ENCODE measurements at places on chromosomes 1 and 21.

DNA sequence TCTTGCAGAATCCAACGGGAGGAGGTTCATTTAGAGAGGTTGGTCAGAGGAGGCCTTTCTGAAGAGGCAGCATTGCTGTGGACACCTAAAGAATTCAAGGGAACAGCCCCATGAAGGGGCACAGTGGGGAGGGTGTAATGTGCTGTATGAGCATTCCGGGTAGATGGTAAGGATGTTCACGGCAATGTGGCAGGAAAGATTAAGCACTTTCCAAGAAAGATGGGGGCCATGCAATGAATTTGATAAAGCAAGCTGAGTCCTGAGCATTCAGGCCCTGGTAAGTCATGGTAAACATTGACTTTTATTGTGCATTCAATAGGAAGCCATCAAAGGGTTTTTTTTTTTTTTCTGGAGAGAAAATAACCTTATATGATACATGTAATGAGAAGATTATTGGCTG, 166.6 kb downstream of the GREM2 start:
- no peak for DNase-seq
- H3K27me3 ChIP-seq = no peaks in the 10 kb centered on the region
- H3K36me3 ChIP-seq = no peaks in the 10 kb centered on the region
- H3K27ac ChIP-seq = no peak overlapping the region
- H3K4me3 ChIP-seq = no peak overlapping the region
- H3K4me1 ChIP-seq = no peaks in the 10 kb centered on the region

- no peaks in the 10 kb centered on the region for H3K4me1 ChIP-seq
- H3K4me3 ChIP-seq = no peak overlapping the region
- H3K27me3 ChIP-seq = no peaks in the 10 kb centered on the region
- no peak for DNase-seq
- no peak overlapping the region for H3K27ac ChIP-seq
These were observed 320.3 kb downstream of the KIF26B start for GRCh38 chr1:245475126-245475525.

DNA sequence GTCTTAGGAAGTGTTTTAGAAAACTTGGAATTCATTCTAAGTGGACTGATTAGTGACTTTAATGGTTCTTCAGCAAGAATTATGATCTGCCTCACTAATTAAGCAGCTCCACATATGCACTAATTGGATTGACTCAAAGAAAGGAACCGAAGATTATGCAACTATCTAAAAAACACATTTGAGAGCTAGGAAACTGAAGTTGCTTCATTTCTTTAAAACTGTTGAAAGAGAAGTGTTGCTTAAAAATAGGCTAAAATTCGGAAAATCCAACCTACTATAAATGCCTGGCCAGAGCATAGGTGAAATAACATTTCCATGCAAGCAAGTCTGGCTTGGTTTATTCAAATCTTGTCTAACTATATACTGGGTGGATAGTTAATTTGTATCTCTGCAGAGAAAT, 502.9 kb upstream of the ZRANB2 start:
- H3K27me3 ChIP-seq = no peaks in the 10 kb centered on the region
- H3K36me3 ChIP-seq = no peaks in the 10 kb centered on the region

GRCh38 chr1:88731475-88732269, 47.6 kb downstream of the PKN2 start:
- H3K4me3 ChIP-seq = no peak overlapping the region
- H3K27me3 ChIP-seq = no peaks in the 10 kb centered on the region
- H3K4me1 ChIP-seq = peaks cover 2% of the 10 kb centered on the region
- DNase-seq = no peak
- H3K27ac ChIP-seq = no peak overlapping the region

- H3K27me3 ChIP-seq = peaks cover 2% of the 10 kb centered on the region
- H3K4me3 ChIP-seq = no peak overlapping the region
- DNase-seq = no peak
- no peak overlapping the region for H3K27ac ChIP-seq
These were observed 306.2 kb downstream of the PTPRU start for GRCh38 chr1:29542548-29542947.

DNA sequence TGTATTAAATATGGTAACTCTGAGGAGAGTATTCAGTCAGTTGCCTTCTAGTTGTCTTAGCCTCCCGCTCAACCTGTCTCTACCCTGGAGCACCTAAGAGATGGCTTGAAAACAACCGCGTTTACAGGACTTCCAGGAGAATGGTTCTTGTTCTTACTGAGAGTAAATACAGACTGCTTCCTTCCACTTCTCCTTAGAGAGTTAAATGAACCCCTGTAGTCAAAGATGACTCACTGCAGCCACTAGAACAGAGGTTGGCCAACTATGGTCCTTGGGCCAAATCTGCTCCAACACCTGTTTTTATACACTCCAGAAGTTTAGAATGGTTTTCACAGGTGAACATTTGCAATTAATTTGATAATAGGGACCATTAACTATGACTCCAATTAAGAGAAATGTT, 60.1 kb upstream of the ASB17 start:
- H3K27me3 ChIP-seq = no peaks in the 10 kb centered on the region
- H3K4me3 ChIP-seq = no peak overlapping the region
- H3K36me3 ChIP-seq = no peaks in the 10 kb centered on the region
- H3K4me1 ChIP-seq = no peaks in the 10 kb centered on the region
- no peak overlapping the region for H3K27ac ChIP-seq
- DNase-seq = no peak

GRCh38 chr1:116878804-116879477, 30.8 kb upstream of the PTGFRN start:
- DNase-seq = no peak
- no peak overlapping the region for H3K27ac ChIP-seq
- peaks cover 46% of the 10 kb centered on the region for H3K4me1 ChIP-seq

- H3K4me1 ChIP-seq = peaks cover 26% of the 10 kb centered on the region
- H3K27ac ChIP-seq = peak within 1 kb of the TSS; percentile 85
- peaks cover 37% of the 10 kb centered on the region for H3K36me3 ChIP-seq
- peak; percentile 83 for DNase-seq
These were observed at the start of gene DNTTIP2 for GRCh38 chr1:93878889-93879586. DNTTIP2 (minus strand) TSS chr1:93879206; CDS start chr1:93879148, 58 bp downstream.

DNA sequence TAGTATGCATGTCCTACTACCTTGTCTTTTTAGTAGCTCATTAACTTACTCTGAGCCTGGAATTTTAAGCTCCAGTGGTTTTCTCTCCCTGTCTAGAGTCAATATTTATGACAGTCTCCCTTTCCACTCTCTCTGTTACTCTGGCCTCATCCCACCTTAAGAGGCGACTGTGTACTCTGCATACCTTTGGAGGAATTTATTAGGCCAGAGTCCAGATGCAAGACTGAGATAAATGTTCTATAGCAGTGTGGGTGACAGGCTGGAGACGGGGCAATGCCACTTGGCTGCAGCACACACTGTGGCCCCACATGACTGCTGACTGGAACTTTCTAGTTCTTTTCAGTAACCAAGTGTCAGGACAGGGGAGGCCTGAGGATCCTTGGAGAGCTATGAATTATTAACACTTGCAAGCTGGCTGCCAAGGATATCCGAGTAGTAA, 4.1 kb upstream of the PDZK1 start:
- H3K4me3 ChIP-seq = no peak overlapping the region
- H3K27me3 ChIP-seq = no peaks in the 10 kb centered on the region
- no peak overlapping the region for H3K27ac ChIP-seq
- no peak for DNase-seq

DNA sequence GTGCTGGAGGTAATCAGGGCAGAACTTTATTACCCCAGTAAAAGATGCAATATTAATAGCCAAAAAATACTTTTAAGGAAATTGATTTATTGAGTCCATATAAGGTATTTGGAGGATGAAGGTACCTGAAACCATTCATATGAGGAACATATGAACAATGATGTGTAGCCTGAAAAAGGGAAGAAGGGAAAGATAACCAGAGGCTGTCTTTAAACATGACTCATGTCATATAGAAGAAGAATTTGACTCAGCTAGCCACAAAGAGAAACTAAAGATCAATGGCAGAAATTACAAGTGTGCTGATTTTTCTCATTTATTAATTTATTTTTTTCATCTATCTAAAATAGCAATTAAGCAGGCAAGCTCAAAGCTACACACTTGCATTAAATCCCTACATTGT, 136.2 kb upstream of the DUSP10 start:
- H3K27me3 ChIP-seq = no peaks in the 10 kb centered on the region
- H3K4me1 ChIP-seq = no peaks in the 10 kb centered on the region
- H3K4me3 ChIP-seq = no peak overlapping the region
- H3K27ac ChIP-seq = no peak overlapping the region

DNA sequence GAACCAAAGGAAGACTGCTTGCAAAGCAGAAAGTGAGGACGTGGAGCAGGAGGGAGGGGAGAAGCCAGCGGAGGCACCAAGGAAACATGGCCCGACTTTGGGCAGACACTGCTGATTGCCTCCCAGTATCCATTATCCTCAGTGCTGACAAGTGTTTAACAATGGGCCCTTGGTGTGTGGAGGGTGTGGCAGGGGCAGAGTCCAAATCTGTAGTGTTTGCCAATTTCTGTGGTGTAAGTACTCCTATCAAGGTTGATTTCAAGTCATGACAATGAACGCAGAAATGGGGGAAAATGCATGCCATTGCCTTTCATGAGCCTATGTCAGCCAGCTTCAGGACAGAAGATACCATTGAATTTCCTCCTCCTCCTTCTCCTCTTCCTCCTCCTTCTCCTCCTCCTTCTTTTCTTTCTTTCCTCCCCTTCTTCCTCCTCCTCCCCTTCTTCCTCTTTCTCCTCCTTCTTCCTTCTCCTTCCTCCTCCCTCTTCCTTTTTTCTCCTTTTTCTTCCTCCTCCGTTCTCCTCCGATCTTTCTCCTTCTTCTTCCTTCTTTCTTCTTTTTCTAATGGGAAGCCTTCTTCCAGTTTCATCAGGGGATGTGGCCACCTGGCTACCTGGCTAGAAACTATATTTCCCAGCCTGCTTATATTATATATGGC, 10.3 kb upstream of the PHC2 start:
- no peak overlapping the region for H3K4me3 ChIP-seq
- no peak for DNase-seq
- no peaks in the 10 kb centered on the region for H3K36me3 ChIP-seq
- no peaks in the 10 kb centered on the region for H3K4me1 ChIP-seq
